ENCODE measurements at places on chromosomes 1 and 21. TPM values are rescaled to one million over a fixed set of nuclear protein-coding genes. Genes with fewer than 3 reads are reported as not detected.

The BMP8B gene
- 2.5 TPM for total RNA-seq

The ATP1A2 gene
- 5.6 TPM for total RNA-seq

The MCOLN2 gene
- 14.9 TPM for total RNA-seq

DNA sequence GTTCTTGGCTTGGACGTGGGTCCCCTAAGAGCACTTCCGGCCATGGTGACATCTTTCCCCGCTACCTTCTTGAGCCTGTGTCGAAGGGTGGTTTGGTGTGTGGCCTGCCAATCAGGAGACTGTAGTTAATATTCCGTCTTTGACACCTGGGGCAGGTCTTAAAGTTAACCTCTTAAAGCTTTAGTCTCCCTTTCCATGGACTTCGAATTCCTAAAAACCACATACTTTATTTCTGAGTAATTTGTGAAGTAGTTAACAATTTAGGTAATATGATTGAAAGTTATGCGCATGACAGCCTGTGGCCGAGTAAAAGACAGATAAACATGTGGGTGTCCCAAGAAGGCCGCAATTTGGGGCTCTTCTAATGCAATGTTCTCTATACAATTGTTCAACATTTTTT lies 10.2 kb upstream of the RAB29 start:
- no peak for DNase-seq

DNA sequence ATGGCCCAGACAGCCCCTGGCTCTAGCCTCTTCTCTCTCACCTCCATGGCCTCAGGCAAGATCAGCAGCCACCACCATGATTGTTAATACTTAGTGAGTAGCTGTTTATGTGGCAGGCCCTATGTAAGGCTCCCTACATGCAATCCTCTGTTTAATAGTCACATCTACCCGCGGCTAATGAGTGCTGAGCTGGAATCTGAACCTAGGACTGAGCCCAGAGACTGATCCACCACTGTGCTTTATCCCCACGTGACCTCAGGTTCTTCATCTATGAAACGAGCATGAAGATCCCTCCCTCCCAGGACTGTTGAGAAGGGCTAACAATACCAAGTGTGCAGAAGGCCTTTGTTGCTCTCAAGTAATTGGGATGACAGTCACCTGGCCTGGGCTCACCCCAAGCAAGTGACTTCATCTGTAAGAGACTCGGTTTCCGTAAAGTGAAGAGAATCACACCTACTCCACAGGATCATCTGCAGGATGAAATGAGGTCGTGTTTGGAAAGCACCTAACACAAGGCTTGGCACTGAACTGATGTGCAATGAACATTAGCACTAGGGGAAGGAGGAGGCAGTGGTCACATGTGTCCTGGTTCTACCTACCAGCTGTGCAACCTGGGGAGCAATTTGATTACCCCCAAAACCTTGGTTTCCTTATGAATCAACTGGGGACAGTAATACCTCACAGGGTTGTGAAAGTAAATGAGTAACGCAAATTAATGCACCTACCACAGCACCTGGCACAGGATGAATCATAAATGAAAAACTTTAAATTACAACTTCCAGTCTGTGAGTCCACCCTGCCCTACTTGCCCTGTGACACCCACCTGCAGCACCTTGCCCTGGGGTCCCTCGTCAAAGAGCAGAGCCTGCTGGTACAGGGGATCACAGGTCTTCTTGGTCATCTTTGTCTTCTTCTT lies 37.2 kb downstream of the RIMS3 start:
- no peak for DNase-seq

DNA sequence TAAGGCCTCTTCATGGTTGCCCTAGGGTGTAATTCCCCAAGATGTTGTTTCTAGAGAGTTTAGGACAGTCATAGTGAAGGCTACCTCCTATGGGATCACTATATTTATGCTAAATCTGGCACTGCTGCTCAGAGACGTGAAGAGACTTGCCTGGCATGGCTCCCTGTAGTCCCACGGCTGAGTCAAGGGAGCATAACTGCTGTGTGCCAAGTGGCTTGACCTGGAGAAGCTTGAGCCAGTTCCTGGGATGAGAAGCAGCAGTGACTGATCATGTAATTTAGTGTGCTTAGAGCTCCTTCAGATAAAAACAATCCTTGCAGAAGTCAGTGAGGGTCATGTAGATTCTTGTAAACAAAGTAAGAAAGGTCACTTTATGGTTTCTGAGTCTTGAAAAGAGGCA lies 68.9 kb upstream of the TSPAN2 start:
- no peak for DNase-seq

DNA sequence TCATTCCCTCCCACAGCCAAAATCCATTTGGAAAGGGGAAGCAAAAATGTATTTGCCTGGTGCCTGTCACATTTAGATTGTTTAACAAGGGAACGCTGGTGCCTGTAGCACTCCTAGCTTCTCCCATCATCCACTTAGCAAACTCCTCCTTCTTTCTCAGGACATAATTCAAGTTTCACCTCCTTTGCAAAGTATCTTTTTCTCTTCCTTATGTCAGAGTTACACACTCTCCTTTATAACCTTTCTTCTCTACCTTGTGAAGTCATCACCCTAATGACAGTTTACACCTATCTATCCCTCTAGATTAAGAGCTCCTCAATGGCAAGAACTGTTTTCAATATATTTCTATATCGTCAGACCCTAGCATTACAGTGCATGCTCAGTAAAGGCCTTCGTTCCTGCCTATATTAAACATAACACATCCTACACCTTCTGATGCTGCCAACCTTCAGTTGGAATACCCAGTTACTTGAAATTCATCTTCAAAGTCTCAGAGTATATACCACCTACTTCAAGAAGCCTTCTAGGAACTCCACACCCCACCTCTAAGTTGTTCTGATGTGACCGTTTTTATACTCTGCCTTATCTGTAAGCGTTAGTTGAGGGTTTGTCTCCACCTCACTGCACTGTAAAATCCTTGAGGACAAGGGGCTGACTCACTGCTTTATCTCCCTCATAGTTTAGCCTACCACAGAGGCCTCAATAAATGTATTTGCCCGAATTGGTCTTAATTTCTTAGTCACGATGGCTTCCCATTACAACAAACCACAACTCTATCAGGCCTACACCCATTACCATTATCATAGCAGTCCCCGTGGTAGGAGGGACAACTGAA lies 1.0 kb upstream of the EPS15 start:
- DNase-seq: no peak

GRCh38 chr1:63924600-63924999 lies 150.8 kb downstream of the ROR1 start:
- DNase-seq: no peak

DNA sequence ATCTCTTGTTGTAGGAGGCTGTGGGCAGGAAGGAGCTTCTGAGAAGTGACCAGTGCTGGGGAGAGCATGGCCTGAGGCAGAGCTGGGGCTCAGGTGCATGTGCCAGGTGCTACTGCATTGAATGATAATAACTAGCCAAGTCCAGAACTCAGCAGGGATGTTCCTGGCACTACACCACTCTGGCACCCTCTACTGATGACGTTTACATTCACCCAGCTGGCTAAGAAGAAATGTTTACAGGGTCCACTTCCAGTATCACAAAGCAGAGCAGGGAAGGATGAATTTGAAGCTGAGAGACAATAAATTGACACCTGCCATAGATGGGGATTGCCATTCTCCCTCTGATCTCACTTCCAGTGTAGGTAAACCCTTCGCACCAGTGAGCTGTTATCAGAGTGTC lies 411.8 kb downstream of the SETD4 start:
- DNase-seq: no peak

- DNase-seq: no peak
Measured at GRCh38 chr1:84493747-84494146, 12.4 kb upstream of the SPATA1 start.

Measured in spleen (tissue), 13 donors.